ENCODE measurements at places on chromosomes 5 and 9.
A peak's percentile ranks its signal among the peaks of the same experiment; 100 is the strongest.

DNA sequence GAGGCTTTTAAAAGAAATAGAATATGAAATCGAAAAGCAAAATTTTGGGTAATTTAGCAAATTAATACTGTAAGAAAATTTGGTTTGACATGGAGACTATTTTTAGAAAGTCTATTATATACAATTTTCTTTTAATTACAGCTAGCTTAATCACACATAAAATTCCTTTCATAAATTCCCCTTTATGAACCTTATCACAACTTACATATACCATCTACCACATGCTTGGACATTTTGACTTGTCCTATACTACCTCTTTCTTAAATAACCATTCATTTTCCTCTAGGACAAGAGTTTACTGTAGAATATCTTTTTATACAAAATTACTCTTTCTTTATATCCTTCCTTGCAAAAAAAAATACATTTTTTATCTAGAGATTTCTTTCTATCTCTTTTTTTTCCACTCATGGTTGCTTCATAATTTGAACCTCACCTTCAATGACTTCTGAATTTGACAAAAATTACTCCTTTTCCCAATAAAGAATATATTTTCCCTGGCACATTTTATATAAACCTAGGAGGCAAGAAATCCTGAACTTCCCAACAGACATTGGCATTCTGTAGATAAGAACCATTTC, 34.0 kb upstream of the SYK start:
- DNase-seq, result no peak

- no peak for DNase-seq
Observed at GRCh38 chr9:678897-679296, 162.6 kb upstream of the DMRT1 start.

DNA sequence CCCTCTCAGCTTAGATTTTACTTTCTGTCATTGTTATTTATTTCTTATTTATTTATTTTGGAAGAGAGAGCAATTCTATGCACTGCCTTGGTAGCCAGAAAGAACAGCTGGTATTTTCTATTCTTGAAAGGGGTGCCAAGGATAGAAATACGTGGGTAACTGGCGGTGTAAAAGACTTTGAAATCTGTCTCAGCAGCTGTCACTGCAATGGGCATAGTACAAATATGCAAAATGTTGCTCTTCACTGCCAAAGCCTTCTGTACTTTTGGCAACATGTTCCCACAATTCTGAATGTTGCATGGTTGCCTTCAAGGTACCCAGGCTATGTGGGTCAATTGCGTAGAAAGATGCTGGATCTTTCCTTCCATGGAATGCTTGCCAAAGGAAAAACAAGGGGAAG, 230.2 kb upstream of the EDIL3 start:
- no peak for DNase-seq

GRCh38 chr5:91848453-91848852, 465.3 kb upstream of the ARRDC3 start:
- peak; percentile 2 for DNase-seq

DNA sequence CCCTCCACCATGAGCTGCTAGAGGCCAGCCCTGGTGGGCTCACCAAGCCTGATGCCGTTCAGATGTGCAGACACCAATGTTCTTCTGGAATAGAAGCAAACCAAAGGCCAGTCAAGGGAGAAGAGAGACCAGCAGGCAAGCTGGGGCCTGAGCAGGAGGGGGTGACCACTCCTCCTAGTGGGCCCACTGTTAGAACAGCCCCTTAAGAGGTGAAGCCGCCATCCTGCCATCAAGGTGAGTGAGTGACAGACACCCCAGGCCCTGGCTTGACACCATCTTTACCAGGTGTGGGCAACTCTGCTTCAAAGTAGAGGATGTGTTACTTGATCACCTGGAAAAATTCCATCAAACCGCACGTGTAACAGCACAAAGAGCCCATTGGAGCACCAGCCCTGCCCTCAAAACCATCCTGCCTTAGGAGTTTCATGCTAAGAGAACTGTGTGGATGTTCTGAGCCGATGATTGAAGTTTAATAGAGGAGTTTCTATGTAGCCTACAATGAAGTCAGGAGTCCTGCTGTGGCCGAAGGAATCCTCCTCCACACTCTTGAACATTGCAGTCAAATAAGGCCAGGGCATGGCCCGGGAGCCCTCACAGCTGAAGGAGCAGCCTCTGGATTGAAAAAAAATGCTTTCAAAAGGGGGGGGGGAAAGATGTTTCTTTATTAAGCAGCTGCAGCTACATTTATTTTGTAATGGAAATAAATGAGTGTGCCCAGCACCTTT, 20.8 kb downstream of the AMBP start:
- DNase-seq, result no peak

- DNase-seq, result no peak
Observed at GRCh38 chr5:31362529-31362900, 169.0 kb downstream of the CDH6 start.

GRCh38 chr5:55541056-55541635, 6.4 kb upstream of the PLPP1 start:
- no peak for DNase-seq

DNA sequence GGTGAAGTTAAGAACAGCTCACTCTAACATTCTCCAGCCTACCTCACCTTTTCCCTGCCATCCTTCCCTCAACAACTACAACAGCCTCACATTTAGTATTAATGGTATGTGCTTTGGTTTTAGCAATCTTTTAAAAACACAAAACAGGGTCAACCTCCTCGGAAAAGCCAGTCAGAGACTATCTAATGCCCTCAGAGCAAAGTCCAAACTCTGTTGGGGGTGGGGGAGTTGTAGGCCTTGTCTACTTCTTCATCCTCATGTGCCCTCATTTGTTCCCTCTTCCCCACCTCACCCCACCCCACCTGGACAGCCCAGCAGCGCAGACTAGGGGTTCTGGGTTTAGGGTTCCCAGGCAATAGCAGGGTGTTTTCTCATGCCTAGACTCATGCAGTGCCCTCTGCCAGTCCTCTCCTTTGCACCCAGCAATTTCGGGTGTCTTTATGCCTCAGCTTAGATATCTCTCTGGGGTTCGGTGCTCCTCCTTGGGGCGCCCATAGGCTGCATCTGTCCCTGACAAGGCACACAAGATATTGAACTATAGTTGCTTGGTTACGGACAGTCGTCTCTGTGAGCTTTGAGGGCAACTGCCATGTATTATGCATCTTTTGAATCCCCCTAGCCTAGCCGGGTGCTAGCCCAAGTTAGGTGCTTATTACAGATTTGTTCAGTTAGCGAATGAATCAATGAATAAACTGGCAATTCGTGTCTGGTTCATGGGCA, 762 bp upstream of the TCOF1 start:
- no peak for DNase-seq
